ENCODE measurements at places on chromosomes 6 and 20.
A peak's percentile ranks its signal among the peaks of the same experiment; 100 is the strongest.

- no peak for DNase-seq
Measured at GRCh38 chr6:33827546-33828451, 24.0 kb upstream of the MLN start.

DNA sequence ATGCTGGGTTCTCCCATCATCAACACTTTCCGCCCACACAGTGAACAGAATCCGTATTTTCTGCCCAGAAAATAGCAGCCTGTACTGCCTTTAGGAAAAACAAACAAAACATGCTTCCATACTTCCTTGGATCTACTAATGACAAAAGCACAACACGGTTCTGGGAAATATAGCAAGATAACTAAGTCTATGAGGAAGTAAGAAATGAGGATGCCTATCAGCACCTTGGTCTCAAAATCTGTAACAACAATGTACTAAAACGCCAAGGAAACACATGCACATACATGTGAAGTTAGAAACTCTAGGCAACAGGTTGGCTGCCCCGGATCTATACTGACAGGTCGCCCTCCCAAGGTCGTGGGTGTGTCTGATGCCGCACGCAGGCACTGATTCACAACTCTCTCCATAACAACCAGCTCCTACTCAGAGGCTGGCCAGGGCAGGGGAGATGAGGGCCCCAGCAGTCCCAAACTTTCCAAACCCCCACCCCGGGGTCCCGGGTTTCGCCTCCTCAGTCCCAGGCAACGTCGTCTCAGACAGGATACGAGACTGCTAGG lies 710 bp downstream of the BTBD9 start:
- DNase-seq = peak; percentile 33

GRCh38 chr20:14634665-14635064 lies 297.3 kb upstream of the FLRT3 start:
- DNase-seq = no peak

DNA sequence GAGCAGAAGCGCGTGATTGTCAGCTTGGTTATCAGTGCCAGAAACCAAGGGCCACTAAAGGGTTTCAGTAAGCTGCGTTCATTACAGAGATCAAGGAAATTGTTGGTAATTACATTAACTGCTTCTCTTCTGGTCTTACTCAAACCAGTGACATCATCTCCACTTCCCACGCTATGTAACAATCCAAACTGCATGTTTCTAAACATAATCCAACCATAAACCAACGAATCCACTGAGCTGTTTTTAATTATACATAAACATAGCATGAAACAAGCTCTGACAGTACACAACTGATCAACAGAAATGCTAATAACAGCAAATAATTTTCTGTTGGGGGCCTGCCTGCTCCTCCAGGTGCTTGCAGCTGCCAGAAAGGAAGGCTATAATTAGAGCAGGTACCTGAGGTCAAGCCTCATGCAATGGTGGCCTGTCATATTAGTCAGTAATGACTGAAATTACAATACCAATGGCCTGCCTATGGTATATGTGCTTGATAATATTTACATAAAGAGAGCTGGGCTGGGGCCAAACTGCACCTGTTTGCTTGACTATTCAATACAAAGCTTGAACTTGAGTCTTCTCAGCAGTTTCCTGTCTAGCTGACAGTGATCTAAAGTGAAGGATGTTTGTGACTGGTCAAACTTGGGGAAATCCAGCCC lies 40.1 kb downstream of the ILRUN start:
- DNase-seq = peak; percentile 21

DNA sequence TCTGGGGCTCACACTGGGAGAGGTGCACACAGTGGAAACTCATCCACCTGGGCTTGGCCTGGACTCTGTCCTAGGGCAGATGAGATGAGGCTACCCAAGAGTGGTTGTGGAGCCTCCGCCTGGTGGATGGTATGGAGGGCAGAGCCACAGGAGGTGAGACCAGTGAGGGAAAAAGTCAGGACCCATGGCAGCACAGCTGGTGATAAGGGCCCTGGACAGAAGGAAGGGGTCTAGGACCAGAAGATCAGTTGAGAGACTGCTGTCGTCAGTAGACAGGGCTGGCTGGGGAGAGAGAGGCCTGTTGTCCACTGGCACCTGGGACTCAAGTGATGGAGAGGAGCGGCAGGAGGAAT lies 29.8 kb downstream of the PLCG1 start:
- DNase-seq = no peak

- DNase-seq = no peak
Measured at GRCh38 chr6:17877895-17878440, 109.5 kb downstream of the KIF13A start.

DNA sequence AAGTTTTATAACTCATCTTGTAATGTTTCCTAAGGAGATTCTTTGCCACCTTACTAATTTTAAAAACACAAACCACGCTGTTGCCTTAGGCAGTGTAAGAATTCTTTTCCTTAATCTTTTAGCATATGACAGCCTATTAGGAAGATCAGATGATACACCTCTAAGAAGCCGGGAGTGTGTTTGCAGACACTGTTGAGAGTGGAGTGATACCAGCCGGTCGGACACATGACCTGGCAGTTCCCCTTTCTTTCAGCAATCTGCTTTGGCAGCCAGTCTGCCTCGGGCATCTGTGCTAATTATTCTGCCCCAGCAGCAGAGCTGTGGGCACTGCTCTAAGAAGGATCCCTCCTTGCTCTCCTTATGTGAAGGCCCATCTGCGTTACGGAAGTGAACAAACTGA lies 50.9 kb downstream of the PLCB4 start:
- peak; percentile 20 for DNase-seq

GRCh38 chr6:40545954-40546353 lies 41.2 kb downstream of the LRFN2 start:
- DNase-seq = no peak

DNA sequence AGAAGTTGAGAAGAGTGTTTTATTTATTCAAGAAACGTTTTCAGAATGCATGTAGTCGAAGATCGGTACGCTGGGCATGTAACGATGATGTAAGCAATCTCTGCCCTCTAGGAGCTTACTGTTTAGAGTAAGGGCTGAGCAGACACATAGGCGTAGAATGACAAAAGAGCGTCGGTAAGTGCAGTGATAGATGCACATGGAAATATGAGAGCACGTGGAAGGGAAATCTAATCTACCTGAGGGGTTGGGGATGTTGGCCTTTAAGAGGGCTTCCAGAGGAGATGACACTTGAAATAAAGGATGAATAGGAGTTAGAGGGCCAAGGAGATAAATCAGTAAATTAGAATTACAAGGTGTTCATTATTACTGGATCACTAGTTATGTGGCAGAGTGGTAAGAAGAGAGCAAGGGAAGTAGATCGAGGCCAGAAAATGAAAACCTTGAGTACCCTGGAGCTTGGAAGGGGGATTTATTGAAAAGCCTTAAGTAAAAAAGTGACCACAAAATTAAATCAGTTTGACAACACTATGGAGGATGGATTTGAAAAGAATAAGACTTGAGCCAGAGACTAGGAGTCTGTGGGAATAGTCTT lies 782 bp downstream of the TRMT11 start:
- no peak for DNase-seq

GRCh38 chr6:112427499-112427898 lies 80.4 kb downstream of the RFPL4B start:
- DNase-seq = peak; percentile 61

DNA sequence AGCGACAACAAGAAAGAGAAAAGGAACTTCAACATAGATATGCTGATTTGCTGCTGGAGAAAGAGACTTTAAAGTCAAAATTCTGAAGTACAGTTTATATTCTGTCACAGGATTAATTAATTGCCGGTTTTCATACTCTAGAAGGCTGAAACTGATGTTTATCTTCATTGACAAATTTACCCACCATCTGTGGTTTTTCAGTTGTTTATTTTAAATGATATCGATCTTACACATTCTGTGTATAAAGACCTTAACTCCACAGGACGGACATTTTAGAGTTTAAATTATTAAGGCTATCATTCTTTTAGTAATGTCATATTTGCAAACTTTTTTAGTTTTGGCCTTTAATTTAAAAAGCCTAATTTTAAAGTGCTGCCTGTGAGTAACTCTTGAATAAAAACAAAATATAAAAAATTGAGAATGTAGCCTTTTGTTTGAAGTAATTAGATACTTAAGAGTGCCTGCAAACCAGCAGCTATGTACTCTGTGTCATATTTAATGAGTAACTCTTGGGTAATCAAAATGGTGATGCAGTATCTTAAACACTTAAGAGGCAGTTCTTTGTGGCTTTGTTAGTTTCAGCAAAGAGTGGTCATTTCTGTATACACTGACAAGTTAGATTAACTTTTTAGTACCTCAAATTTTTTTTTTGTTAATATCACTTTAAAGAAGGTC lies 59.3 kb downstream of the CDC5L start:
- DNase-seq = peak; percentile 43

DNA sequence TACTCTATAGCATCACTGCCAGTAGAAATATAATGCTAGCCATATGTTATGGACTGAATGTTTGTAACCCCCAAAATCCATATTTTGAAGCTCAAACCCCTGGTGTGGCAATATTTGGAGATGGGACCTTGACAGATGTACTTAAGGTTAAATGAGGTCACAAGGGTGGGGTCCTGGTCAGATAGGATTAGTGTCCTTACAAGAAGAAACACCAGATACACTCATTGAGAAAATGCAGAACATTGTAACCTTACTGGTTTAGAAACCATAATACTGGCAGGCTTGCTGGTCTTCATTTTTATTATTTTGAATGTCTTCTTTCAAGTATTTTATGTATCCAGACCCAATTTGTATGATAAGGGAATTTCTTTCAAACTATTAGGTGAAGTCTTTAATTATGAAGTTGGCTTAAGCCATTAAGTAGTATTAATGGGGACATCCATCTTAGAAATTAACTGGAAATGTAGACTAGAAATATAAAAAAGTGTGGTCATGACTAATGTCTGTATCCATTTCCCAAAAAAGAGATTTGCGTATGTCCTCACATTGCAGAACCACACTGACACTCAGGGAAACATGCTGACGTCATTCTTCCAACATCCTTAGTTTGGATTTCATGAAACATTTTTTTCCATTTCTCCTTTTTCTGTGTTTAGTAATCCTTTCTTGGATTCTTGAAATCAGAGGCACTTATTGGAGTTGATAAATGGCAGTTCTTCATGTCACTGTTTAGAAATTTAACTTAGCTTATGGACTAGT lies 32.4 kb downstream of the SLC16A10 start:
- no peak for DNase-seq

DNA sequence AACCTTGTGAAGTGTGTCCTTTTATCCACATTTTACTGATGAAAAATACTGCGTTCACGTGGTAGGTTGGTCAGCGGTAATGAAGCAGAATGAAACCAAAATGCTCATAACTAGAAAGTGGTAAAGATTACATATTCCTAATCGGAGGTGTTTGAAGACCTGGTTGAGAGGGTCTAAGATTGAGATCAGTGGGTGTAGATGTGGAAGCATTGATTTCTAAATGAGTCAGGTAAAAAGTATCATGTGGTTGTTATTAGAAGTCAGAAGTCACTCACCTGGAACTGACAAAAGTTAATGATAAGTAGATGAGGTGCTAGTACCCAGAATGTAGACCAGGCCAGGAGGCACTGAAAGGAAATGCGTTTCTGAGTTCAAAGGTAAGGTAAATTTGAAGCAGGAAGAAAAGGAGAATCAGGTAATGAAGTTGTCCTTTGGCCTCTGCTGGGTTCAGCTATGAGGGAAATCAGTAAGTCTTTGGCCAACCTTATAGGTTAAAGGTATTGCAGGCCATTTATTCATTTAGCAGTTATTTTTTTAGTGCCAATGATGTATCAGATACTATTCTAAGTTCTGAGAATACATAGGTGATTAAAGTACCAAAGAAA lies 31.2 kb downstream of the FAM83B start:
- DNase-seq = no peak

- DNase-seq = no peak
Measured at GRCh38 chr6:45717715-45718114, 297.9 kb downstream of the CLIC5 start.

DNA sequence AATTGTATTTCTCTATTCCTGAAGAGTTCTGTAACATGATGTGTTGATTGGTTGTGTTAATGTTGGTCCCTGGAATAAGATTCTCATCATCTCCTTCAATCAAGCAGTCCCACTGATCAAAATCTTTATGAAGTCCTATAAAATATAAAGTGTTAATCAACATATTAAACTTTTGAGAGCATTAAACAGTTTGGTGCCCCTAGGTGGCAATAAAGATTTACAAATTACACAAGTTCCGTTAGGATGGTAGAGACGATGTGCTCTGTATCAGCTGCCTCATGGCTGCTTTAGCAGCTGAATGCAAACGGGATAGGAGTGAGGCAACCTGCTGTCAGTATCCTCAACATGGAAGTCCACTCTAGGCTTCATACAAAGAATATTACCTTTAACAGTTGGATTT lies 16.9 kb downstream of the TDRD6 start:
- DNase-seq = no peak

- peak; percentile 98 for DNase-seq
Measured at GRCh38 chr20:5100684-5101347, 18.9 kb downstream of the PCNA start.

- no peak for DNase-seq
Measured at GRCh38 chr6:113709936-113710509, 147.1 kb upstream of the MARCKS start.

- DNase-seq = no peak
Measured at GRCh38 chr6:119303164-119303887, 46.2 kb downstream of the MAN1A1 start.

GRCh38 chr6:143176090-143177021 lies 115.7 kb downstream of the AIG1 start:
- DNase-seq = peak; percentile 97

DNA sequence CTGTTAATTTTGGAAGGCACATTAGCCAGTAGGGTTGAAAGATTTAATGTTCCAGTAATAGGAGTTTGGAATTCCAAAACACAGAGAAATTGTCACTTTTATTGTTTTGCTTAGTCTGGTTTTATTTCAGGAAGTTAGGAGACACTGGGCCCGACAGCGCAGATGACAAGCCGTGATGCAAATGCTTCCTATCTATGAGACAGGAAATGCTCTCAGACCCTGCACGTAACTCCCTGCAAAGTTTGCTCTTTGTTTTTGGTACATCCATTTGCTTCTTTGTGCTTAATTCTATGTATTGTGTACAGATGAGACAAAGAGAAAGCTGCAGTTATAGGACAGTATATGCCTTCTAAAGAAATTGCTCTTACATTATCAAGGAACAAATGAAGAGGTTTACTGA lies 201.6 kb upstream of the SGK1 start:
- peak; percentile 17 for DNase-seq

DNA sequence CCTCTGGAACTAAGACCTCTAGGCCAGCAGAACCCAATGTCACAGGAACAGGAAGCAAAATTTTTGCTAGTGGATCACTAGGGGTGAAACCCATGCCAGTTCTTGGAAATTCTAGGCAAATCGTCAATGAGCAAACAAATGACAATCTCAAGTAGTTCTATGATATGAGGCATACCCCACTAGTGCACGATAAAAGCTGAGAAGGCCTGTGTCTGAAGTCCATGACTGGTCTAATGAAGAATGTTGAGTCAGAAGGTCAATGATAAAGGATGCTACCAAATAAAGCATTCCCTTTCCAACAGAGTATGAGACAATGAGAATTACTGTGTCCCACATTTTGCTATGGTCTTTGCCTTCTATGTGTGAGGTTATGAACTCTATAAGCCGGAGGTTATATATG lies 149.4 kb upstream of the NOX3 start:
- DNase-seq = no peak

- DNase-seq = peak; percentile 90
Measured at GRCh38 chr20:31968291-31969126, 558 bp downstream of the XKR7 start.
